Camera-type eye (tissue), 1 donor: ENCODE measurements at places on chromosomes 7 and 10. TPM values are rescaled to one million over a fixed set of nuclear protein-coding genes. Genes with fewer than 3 reads are reported as not detected.

GCK gene
- 5.9 TPM for total RNA-seq

SEPTIN7 gene
- 395 TPM for total RNA-seq

VIM gene
- 1,950 TPM for total RNA-seq

SFRP4 gene
- 116 TPM for total RNA-seq

IFIT1B gene
- total RNA-seq, result 1.0 TPM

CALY gene
- 3.0 TPM for total RNA-seq

CRTAC1 gene
- total RNA-seq, result 19.3 TPM

ADCYAP1R1 gene
- 8.5 TPM for total RNA-seq

AKR1C4 gene
- total RNA-seq, result not detected

CPN1 gene
- total RNA-seq, result not detected

CREB5 gene
- total RNA-seq, result 40.2 TPM

NEBL gene
- total RNA-seq, result 45.6 TPM

C7orf33 gene
- total RNA-seq, result 3.6 TPM

FOXP2 gene
- 109 TPM for total RNA-seq

PKD2L1 gene
- total RNA-seq, result 0.16 TPM

ADAP1 gene
- 11.3 TPM for total RNA-seq

LRRC18 gene
- total RNA-seq, result not detected

DYNC1I1 gene
- 31.7 TPM for total RNA-seq

CEP55 gene
- 7.3 TPM for total RNA-seq

CYP26C1 gene
- 0.38 TPM for total RNA-seq

PNLIPRP2 gene
- not detected for total RNA-seq

LIPF gene
- total RNA-seq, result not detected

VAX1 gene
- 0.33 TPM for total RNA-seq

CFAP58 gene
- total RNA-seq, result 1.5 TPM

OR9A2 gene
- total RNA-seq, result not detected

CYP3A4 gene
- total RNA-seq, result not detected

PTCD1 gene
- 8.8 TPM for total RNA-seq

TNRC18 gene
- 140 TPM for total RNA-seq

LIPN gene
- total RNA-seq, result not detected

NRCAM gene
- total RNA-seq, result 171 TPM

NRBF2 gene
- 17.8 TPM for total RNA-seq

CAV2 gene
- 38.8 TPM for total RNA-seq

RABGEF1 gene
- 45.5 TPM for total RNA-seq
